ENCODE measurements at places on chromosomes 3 and 15.

DNA sequence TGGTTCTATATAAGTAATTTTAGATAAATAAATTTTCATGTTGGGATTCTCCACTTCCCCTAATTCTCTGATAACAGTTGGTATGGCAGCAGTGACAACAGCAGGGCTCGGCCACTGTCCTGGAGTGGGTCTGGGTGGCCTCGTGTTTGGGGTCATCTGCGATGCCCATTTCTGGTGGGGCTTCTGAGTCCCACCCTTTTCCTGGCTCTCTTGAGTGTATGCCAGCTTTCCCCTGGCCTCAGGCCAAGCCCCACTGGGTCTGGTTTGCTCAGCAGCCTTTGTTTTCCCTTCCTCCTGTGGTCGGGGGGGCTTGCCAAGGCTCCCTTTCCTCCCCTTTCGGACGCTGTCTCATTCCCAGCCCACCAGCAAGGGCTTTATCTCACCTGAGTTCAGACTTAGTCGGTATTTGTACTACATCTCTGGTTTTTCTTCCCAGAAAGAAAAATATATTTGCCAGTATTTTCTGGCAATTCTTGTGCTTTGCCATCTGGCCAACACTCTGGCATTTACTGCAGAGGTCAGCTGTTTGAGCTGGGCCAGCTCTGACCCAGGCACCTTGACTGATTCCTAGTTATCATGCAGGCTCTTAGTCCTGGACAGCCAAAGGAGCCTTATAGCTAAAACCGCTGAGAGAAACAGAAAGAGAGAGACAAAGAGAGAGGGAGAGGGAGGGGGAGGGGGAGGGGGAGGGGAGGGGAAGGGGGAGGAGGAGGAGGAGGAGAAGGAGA is 35.2 kb downstream of the MYZAP start:
- DNase-seq, result no peak

DNA sequence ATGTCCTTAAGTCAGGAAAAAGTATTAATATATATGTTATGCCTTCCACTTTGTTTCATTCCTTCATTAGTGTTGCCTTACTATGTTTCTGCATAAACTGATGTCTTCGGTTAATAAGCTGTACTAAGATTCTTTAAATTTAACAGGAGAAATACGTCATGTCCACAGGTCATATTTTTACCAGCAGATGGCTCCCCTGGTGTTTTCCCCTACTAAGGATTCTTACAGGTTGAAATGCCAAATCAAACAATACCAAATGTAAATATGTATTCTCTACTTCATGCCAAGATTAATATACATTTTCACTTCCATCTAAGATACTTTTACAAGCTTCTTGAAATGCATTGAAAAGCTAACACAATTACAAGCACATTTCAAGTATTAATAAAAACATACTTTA is 1602.1 kb downstream of the SI start:
- no peak for DNase-seq

DNA sequence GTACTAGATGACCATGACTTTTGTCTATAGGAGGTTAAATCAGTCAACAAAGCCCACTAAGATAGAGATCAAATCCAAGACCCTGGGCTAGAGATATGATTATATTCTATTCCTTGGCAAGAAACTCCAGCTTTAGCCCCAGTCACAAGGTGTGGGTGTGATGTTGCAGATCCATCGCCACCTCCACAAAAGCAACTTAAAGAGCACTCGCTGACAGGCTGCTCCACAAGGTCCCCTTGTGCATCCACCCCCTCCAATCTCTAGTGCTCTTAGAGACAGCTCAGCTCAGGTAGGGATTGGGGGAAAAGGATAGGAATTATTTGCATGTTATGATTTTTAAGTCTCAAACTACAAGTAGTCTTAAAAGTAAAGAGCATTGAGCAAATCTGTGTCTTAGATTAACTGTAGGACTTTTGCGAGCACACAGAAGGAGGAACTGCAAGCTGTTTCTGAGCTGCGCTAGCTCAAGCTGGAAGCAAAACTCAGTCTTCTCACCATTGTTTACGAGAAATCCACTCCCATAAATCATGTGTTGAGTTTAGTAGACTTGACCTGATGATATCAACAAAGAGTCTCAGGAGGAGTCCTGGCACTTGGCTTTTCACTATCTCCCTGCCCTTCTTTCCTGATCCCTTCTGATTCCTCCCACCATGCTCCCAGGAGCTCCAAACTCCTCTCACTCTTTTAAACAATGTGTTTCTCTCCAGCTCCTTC is 177.6 kb downstream of the STAC start:
- DNase-seq, result no peak

DNA sequence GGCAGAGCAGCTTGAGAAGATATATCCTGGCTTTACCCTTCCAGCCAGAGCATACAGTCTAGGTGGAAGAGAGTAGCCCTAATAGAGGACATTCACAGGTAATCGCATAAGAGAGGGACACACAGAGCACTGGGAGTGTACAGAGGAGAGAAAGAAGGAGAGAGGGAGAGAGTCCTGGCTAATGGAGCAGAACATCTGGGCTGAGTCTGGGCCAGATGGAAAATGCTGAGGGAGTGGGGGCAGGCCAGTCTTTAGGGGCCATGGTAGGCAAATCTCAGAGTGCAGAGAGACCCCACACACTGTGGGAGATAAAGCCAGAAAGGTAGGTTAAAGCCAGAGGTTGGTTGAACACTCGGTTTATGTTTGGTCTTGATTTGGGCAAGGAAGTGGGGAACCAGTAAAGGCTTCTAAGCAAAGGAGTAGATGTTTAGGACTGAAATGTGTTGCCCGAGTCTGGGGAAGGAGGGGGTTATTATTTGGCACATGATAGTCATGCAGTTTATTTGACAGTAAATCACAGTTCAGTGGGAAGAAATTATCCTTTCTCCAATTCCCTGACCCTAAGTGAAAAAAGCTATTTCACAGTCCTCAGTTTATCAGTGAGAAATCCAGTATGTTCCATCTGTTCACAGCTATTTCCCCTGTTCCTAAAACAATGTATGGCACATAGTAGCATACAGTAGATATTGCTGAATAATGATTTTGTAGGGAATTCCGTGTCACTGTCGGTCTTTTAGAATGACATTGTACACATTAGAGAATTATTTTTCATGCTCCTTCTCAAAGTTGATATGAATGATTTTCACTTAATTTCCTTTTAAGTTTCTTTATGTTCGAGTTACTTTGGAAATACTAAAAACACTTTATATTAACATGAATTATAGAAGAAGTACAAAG is 45.7 kb downstream of the PDHB start:
- DNase-seq, result no peak

- peak; percentile 83 for DNase-seq
These were observed 6.3 kb upstream of the PKM start for GRCh38 chr15:72237029-72237852.

DNA sequence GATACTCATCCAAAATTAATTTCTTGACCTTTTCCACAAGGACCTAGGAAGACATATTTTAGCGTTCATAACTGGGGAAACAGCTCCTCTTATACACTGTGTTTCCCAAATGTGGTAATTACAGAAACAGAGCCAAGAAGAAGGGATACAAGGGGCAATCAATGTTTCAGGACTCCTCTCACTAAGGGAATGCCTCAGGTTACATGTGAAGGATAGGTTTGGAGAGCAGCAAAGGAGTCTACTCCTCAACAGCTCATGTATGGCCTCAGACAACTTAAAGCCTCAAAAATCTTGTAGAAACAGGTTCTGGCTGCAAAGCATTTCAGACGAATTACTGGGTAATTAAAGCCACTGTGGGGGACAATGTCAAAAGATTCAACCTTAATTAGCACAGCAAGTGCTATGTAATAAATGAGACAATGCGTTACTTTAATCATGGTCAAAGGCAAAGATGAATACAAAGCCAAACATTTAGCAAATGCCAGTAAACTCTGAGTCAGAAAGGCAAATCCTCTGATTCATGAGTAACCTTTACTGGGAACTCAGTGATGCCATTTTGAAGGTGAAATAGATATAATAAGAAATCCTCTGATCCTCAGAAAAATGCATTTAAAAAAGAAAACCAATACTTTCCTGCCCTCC is 1111.2 kb downstream of the TUSC7 start:
- no peak for DNase-seq

DNA sequence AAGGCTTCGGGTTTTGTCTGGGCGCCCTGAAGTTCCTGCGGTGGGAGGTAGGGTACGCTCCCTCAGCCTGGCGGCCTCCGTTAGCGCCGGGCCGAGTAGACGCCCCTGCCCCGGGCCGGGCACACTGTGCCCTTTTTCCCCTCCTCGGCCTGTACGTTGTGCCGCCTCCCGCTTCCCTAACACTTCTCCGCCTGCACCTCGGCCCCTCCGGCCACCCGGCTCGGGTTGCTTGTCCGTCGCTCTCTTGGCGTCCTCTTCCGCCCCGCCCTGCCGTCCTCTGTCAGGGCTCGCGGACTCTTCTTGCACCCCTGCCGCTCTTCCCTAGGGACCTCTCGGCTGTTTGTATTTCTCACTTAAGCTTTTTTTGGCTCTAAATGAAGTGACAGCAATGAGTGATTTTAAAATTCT is 384 bp downstream of the KNL1 start:
- no peak for DNase-seq

- DNase-seq, result no peak
These were observed 10.6 kb downstream of the PARP14 start for GRCh38 chr3:122691195-122691594.

DNA sequence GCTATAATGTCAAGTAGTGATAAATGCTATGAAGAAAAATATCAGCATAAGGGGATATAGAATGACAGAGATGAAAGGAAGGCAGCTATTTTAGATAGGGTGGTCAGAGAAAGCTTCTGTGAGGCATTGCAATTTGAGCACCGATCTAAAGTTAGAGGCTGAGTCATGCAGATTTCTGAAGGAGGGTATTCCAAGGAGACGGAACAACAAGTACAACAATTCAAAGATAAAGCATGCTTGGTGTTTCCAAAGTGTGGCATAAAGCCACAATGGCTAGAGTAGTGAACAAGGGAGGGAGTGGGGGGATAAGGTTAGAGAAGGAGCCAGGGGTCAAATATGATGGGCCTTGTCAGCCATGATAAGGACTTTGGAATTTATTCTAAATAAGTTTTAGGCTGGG is 71.9 kb downstream of the PFN2 start:
- DNase-seq, result no peak

GRCh38 chr3:71397046-71397445 is 186.5 kb downstream of the FOXP1 start:
- DNase-seq, result no peak

GRCh38 chr3:166986000-166986399 is 394.1 kb downstream of the ZBBX start:
- DNase-seq, result no peak

GRCh38 chr3:154584041-154584440 is 154.1 kb upstream of the GPR149 start:
- DNase-seq, result no peak

DNA sequence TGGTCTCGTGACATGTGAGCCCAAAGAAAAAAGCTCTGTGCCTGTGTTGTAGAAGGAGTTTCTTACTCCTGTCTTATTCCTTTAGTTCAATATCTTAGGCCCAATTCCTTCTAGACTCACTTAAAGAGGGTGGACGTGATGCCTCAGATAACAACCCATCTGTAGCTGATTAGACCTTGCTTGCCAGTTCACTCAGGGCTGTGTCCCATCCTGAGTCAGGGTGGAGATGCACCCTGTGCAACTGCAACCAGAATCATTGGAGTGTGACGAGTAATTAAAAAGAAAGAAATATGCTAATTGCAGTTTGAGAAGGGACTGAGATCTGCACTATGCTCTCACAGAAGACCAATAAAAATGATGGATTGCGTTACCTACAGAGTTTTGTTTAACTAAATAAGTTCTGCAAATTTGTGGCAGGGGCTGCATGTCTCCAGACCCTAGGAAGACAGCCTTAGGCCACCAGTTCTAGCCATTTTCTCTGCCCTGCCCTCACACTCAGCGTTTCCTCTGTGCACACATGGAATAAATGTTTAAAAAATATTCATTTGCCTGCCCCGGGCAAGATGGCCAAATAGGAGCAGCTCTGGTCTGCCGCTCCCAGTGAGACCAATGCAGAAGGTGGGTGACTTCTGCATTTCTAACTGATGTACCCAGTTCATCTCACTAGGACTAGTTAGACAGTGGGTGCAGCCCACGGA is 83.0 kb downstream of the MOBP start:
- DNase-seq, result no peak

DNA sequence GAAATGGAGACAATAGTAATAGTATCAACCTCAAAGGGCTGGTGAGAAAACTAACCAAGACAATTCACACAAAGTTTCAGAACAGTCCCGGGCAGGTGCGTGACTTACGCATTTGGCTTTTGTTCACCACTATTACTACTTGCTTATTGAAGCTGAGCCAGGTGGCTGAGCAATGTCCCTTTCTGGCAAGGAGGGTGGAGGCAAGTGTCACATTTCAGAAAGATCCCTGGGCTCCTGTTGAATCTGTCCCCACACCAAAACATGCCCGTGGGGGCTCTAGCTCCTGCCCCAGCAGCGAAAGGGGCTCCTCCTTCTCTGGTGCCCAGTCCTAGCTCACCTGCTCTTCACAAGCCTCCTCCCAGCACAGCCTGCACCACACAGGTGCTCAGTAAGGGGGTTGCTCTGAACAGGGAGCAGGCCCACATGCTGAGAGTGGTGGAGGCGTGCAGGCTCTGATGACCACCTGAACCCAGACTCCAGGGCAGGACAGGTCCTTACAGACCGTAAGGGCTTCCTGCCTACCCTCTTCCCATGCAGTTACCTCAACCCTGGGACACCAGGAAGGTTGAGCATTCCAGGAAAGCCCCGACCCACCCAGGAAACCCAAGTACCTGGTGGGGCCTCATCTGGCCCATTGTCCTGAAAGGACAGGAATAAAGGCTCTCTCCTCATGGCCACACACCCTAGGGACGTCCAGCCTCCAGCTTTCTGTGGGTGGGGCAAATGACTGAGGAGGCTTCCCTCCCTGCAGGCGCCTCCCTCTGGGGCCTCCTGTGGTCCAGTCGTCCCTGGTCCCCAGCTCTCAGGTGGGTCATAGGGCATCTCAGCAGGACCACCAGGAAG is 32.6 kb downstream of the SEMA7A start:
- DNase-seq, result peak; percentile 54

DNA sequence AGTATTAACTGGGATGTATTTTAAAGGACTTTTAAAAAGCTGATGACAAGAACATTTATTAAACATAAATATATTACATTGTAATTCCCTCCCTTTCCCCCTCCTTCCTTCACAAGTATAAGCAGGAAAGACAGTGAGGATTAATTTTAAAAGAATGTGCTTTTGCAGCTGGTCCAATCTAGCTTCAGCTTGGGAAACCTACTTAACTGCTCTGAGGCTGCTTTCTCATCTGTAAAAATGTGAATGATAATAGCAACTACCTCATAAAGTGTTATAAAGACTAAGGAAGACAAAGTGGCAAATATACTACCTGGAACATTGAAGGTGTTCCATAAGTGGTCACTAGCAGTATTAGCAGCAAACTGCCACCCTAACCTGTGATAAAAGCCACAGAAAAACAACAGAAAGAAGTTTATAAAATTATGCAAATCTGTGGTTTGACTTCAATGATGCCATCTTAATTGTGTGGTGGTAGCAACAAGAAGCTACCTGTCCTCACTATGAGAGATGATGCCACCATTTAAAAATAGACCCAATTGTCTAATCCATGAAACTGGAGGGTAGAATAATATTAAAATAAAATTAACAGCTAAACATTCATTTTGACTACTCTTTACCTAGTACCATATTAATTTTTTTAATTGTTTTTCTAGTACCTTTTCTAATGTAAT is 20.0 kb downstream of the DHX36 start:
- DNase-seq, result no peak
